ENCODE measurements at places on chromosomes 1 and 21.

DNA sequence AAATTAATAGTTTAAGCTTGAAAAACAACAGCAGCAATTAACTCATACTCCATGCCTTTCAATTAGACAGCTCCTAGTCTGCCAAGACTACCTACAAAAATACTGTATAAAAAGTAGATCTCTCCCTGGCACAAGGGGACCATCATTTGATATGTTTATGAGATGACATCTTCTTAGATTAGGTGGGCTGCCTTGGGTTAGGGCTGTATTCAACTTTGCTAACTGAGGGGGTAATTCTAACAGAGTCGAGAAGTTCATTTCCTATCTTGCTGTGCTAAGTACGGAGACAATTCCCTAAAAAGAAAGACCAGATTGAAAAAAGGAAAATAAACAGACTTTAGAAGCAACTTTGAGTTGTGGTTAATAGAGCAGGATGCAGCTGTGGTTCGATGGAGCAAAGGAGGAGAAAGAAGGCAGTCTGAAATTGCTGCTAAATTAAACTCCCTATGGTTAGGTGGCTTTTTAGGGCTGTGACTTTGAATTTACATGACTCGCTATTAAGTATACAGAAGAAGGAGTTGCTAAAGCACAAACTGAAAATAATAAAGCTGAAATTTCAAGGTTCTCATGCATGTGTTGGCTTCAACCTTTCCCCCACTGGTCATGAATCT lies 75.4 kb downstream of the CDC7 start:
- no peak for DNase-seq

DNA sequence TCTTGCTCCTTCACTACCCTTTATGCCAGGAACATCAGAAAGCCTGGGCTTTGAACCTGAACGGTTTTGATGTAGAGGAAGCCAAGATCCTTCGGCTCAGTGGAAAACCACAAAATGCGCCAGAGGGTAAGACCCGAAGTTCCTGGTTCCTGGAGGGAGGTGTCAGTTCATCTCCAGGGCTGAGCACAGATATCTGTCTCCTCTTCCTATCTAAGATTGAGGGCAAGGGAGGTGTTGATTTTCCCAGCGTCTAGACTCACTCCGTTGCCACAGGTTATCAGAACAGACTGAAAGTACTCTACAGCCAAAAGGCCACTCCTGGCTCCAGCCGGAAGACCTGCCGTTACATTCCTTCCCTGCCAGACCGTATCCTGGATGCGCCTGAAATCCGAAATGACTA lies 915 bp downstream of the CDC20 start:
- DNase-seq, result no peak

GRCh38 chr1:104780470-104781078 lies 1030.9 kb downstream of the AMY1C start:
- no peak for DNase-seq

DNA sequence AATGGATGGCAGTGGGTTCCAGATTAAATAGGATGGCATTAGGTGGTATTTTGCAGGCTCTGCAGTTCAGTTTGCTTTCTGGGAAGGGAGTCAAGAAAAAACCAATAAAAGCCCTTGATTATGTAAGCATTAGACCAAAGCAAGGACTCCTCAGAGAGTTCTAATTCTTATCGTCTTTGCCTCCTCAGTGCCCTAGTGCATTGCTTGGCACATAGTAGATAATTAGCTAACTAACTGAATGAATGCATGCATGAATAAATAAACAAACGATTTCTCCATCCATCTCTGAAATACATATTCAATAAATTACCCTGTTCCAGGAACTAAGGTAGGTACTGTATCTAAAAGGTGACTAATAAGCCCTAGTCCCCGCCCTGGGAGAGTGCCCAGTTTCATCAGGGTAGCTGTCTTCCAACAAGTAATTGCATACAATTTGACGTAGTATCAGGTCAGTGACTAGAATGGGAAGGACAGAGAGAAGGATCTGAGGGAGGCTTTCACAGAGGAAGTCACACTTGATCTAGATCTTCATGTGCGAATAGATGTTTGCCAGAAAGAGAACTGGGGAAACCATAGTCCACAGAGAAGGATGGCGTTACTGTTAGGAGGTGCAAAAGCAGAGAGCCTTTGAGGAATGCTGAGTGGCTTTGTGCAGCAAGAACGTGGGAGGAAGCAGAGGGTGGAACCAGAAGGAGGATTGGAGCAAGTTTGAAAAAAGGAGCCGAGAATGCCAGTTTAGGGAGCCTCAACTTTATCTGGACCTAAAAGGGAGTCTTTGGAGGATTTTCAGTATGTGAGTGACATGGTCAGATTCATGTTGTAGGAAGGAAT lies 111.4 kb downstream of the TBX19 start:
- DNase-seq, result no peak

GRCh38 chr1:236494586-236495466 lies 29.0 kb upstream of the LGALS8 start:
- DNase-seq, result no peak

DNA sequence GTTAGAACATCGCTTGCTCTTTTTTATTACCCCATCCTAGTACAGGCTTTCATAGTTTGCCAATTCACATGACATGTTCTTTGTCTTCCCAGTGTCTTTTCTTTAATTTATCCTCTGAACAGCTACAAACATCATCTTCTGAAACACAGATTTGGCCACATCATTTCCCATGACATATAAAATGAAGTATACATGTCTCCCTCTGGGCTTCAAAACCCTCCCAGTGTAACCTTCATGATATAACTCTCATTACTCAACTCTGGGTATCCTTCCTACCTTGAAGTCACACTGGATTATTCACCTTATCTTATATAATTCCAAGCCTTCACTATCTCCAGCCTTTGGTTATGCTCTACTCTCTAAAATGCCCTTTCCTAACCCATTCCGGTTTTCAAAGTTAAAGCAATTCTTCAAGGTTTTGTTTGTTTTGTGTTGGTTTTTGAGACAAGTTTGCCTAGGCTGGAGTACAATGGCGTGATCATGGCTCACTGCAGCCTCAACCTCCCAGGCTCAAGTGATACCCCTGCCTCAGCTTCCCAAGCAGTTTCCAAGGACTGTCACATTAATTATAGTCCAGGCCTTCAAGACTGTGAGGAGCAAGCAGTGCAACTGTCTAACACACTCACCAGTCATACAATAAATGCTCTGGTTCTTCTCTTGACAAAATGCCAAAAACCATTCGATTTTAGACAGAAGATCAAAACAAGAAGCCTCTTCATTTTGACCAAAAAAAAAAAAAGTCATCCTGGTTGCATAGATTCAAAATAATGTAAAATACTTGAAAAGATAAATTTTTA lies 5.8 kb downstream of the RGS1 start:
- DNase-seq, result no peak

GRCh38 chr1:210373628-210373877 lies 44.9 kb downstream of the HHAT start:
- DNase-seq, result no peak

- DNase-seq, result no peak
Observed at GRCh38 chr1:205791568-205792180, 16.4 kb upstream of the RAB29 start.

DNA sequence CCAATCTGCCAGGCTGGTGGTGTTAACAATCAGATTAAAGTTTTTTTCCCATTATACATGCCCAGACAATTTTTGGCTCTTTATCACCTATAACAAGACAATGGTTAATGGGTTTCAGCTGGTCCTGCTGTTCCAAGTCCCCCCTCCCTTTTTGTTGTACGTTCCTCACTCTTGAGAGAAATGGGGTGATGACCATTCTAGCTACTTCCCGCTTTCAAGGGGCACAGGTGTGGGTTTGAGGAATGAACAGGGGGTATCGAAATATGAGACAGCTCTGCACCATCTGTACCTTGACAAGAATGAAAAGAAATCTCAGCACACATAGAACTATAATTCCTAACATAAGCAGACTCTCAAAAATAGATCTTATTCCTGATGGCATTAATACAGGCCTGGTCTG lies 326.8 kb downstream of the PTPRU start:
- DNase-seq, result no peak

DNA sequence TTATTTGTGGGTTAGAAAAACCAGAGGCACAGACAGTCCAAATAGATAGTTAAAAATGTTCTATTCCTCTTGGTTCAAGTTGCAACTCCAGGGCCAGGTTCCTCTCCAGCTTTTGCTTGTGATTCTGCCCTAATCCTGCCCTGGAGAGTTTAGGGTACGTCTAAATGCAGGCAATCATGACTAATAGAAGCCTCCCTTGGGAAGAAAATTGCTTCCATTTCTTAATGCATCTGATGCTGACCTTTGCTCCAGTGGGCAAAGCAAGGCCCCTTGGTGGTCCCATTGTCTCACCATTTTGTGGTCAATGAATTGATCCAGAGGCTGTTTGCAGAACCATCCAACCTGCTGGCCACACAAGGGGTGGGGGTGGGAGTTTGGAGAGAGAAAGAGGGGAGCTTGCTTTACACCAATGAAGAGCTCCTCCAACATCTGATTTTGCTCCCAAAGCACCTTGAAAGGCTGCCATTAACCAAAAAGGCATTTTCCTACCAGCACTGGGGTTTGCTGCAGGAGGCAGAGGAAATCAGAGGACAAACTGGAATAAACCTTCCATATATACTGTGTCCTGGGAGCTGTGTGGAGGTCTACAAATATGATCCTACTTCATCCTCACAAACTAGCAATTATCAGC lies 31.3 kb downstream of the C8B start:
- no peak for DNase-seq

DNA sequence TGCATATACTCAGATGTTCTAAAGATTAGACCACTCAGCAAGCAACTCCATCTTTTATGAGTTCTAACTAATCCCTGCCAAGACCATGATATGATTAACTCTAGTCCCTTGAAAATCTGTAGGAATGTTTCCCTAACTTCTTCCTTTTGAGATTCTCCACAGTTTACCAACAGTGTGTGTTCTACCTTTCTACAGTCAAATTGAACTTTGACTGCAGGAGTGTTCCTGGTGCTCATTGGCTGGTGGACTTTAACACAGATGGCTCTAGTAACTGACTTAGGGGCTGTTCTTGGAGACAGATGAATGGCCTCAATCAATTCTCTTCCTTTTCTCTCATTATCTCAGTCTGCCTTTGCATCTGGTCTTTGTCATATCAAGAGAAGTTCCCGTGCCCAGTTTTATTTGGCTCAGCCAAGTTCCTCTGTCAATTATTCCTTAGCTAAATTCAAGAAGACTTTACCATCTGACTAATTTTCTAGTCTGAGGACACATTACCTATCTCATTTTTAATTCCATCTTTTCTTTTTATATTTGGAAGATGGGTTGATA lies 643.9 kb upstream of the CAMK1G start:
- no peak for DNase-seq

DNA sequence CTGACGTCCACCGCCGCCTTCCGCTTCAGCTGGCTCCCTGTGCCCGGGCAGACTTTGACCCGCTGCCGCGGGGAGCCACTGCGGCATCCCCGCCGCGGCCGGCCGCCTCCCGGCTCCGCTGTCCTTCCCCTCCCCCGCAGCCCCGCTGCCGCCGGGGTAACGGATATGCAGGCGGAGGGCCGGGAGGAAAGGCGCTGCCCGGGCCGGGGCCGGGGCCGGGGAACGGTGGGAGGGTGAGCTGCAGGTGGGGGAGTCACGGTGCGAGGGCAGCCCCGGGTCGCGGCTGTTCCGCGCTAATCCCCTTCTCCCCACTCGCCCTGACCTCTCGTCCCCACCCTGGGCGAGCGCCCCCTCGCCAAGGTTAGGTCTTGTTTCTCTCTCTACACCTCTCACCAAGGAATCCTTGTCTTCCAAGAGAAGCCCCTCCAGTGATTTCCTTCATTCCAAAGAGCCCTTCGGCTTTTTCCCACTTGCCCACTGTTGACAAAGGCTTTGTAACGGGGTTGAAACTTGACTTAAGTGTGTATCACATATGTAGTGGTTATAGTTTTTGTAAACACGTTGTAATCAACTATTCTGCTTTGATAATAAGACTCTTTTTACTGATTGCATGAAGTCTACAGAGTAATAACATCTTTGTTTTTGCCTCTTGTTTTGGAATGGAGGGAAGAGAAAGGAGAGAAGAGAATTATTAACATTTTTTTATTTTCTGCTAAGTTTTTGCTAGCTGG lies 669 bp downstream of the XPR1 start:
- no peak for DNase-seq

GRCh38 chr1:12165342-12165741 lies 1.4 kb upstream of the TNFRSF1B start:
- DNase-seq, result no peak

DNA sequence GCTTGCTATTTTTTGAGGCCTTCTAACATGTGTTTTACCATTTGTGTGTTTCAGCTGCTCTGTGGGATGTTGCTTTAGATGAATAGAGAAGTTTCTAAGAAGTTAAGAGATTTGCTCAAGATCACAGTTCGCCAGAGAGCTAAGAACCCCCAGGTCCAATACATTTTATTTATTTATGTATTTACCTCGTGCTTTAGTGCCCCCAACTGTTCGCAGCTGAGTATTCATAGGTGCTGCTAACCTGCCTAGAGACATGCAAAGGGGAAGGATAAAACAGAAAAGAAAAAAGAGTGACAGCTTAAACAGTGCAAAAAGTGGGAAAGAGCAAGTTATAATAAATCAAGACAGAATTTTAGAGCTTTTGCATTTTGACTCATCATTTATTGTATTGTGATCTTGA lies 31.1 kb downstream of the NFYC start:
- DNase-seq, result no peak

- no peak for DNase-seq
Observed at GRCh38 chr1:192557841-192558595, 17.6 kb upstream of the RGS1 start.

DNA sequence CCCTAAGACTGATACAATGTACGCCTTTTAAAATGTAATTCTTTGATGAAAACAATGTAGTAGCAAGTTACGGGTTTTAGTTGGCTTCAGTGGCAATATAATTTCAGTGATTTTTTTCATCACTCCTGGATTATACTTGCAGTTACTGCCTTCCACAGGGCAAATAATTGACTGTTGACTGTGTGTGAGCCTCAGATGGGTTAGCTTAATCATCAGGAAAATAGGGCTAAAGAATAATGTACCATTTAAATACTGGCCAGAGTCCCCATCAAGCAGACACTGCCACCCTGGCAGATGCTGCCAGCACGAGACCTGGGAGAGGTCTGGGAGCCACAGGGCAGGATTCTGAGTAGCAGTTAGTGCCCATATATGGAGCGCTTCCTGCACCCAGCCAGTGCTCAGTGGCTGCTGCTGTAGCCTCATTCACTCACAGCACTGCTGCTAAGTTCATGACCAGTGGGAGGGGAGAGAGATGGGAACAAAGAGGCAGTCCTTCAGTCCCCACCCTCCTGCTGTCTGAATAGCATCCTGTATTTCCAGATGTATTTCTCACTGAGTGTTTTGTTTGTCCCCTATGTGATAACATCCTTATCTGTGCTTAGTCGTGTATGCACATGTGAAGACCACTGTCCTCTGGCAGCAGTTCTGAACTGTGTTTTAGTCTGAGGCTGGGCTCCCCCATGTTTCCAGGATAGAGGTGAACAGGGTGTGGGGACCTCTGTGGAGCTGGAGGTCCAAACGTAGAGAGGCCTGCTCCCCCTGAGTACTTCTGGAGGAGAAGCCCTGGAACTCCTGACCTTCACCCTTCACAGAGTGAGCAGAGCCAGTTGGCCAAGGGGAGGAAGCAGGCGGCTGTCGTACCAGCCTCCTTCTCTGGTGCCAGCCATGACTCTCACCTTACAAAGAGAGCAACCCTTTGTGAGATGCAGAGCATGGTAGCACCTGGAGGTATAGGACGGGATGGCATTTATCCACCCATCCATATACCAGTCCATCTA lies 80.4 kb downstream of the ADARB1 start:
- DNase-seq, result no peak

Data from BJ (cell line).